ENCODE measurements at places on chromosomes 4 and X. TPM values are rescaled to one million over a fixed set of nuclear protein-coding genes. Genes with fewer than 3 reads are reported as not detected.

Gene PDE6B
- 8.2 TPM for total RNA-seq

Gene GAGE12H
- not detected for total RNA-seq

Gene ITM2A
- total RNA-seq = not detected

Gene CTPS2
- total RNA-seq = 14.0 TPM

Gene CLDN24
- total RNA-seq = not detected

Gene FDCSP
- total RNA-seq = not detected

Gene FAM47A
- total RNA-seq = not detected

Gene EREG
- total RNA-seq = 0.46 TPM
